Sigmoid colon (tissue), 7 donors: ENCODE measurements at places on chromosomes 2 and 18. TPM values are rescaled to one million over a fixed set of nuclear protein-coding genes. Genes with fewer than 3 reads are reported as not detected.
A peak's percentile ranks its signal among the peaks of the same experiment; 100 is the strongest.

Gene LRP1B
- 3.9 TPM for total RNA-seq

Gene WDR35
- total RNA-seq, result 7.2 TPM

DNA sequence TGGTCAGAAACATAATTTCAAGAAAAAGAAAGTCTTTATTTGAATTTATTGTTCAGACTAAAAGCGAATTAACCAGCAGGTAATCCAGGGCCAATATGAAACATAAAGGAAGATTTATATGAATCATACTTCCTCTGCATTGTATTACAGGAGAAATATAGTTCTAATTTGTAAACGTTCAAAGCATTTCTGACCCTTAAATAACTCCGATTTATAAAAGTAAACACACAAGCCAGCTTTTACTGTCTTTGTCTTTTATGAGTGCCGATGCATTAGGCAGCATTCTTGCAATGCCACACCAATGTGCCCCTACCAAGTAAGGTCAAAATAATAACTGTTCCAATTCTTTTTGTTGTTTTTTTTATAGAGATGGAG, 118.8 kb upstream of the RBBP8 start:
- H3K4me3 ChIP-seq, result no peak overlapping the region
- DNase-seq, result no peak
- no peak overlapping the region for H3K27ac ChIP-seq
- no peaks in the 10 kb centered on the region for H3K36me3 ChIP-seq

GRCh38 chr18:10896851-10897250, 252.5 kb downstream of the PIEZO2 start:
- no peaks in the 10 kb centered on the region for H3K4me1 ChIP-seq
- DNase-seq, result no peak
- H3K4me3 ChIP-seq, result no peak overlapping the region
- no peak overlapping the region for H3K27ac ChIP-seq

DNA sequence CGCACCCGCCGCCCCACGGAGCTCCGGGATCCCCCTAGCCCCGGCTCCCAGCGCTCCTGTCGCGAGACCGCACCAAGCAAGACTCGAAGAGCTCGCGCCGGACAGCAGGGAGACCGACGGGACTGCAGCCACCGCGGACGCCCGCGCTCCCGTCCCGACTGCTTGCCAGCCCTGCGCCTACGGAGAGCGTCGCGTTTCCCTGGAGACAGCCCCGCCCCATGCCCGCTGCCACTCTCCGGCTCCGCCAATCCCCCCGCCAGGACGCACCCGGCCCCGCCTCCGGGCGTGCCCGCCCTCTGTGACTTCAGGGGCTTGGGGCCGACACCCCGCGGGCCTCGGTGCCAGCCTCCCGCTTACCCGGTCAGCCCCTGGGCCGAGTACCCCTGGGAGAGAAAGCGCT, at the start of gene ANKMY1:
TSS of gene ANKMY1 (minus strand) at position 181 of the 400 bp plus-strand sequence. CDS start 653 bp downstream, outside the sequence.
- H3K4me3 ChIP-seq, result peak within 1 kb of the TSS; percentile 13
- H3K36me3 ChIP-seq, result no peaks in the 10 kb centered on the region
- H3K4me1 ChIP-seq, result peaks cover 2% of the 10 kb centered on the region
- peak; percentile 73 for DNase-seq
- H3K27me3 ChIP-seq, result no peaks in the 10 kb centered on the region
